Islet precursor cell (in vitro differentiated cells): ENCODE measurements at places on chromosomes 4 and X.

- DNase-seq, result no peak
Observed at GRCh38 chr4:1479454-1479853, 73.2 kb upstream of the NKX1-1 start.

DNA sequence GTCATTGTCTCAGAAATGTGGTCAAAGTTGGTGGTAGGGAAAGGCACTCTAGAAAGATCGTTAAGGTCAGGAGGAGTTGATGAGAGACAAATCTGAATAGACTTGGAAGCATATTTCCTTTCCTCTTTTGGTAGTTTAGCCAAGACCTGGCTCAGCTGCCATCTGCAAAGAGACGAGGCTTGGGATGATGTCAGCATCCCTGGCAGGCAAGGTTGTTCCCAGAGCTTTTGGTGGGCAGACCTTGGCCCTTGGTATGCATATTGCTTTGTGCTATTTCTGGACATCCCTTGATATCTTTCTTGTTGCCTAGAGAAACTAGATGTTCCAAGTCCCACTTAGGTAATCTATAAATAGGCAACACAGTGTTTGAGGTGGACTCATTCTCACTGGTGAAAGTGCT, 82.4 kb upstream of the NAF1 start:
- no peak for DNase-seq

DNA sequence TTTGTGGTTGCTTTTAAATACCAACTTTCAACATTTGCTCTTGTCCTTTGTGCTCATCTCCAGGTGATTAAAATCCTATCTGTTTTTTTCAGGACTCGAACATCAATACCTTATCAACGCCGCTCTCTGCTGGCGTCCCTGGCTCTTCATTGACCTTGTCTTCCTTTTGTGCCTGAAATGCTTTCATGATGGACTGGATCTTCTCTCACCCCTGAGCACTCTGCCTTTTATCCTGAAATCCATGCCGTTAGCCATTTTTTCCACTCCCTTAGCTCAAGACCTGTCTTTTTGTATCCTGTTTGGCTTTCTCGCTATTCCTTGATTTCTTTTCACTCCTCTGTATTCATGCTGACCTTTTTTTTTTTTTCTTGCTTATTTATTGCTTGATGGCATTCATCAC, 549.5 kb upstream of the CPEB2 start:
- no peak for DNase-seq

- DNase-seq, result no peak
Observed at GRCh38 chrX:3549411-3549911, 164.0 kb downstream of the PRKX start.

DNA sequence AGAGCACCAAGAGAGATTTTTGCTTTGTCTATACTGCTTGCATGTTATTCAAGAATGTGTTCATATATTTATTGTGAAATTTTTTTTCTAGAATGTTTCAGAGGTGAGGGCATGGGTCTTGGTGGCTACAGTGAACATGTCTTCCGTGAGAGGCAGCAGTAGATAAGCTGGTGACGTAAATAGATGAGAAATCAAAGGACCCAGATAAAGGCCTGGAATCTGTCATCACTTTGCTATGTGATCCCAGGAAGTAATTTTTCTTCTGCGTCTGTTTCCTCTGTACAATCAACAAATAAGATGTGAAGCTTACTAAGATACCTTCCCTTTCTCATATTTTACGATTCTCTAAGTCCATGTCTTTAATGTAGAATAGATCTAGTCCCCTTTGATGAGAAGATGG, 129.1 kb downstream of the COL4A6 start:
- DNase-seq, result no peak

DNA sequence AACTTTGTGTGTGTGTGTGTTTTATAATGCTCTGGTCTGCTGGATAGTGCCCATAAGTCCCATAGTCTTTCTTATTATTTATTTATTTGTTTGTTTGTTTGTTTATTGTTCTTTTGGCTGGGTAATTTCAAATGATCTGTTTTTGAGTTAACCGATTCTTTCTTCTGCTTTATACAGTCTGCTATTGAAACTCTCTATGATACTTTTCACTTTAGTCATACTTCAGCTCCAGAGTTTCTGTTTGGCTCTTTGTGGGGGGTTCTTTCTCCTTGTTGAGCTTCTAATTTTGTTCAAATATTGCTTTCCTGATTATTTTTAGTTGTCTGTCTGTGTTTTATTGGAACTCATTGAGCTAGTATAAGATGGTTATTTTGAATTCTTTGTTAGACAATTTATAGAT, 10.0 kb downstream of the CXCL3 start:
- DNase-seq, result no peak

DNA sequence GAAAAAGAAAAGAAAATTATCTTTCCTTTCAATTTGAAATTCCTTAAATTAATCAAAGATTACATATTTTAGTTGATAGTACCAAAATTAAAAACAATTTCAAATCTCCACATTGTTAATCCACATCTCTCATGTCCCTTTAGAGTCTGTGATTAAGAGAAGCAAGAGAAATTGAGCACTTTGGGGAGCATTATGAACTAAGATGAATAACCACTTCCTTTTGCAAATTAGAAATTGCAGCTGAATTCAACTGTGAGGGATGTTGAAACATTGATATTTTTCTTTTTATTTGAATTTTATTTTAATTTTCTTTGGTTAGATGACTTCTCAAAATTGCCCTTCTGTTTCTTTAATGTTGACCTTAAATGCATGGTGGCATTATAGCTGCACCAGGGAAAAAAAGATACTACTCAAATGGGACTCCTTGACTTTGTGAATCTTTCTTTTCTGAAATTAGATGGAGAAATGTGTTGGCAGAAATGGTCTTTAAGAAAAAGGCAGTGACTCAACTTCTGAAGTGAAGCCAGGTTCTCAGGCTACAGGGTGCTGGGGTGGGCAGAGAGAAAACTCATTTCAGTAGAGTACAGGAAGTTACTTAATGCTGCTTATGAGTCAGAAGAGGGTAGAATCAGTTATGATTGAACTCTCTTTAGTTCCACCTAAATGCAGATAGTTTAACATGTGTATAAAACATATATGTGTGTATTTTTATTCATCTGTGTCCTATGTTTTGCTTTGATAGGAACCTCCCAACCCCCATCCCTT, 92.0 kb upstream of the TNIP3 start:
- DNase-seq, result no peak

GRCh38 chr4:6107886-6108285, 89.7 kb upstream of the C4orf50 start:
- DNase-seq, result peak; percentile 43

DNA sequence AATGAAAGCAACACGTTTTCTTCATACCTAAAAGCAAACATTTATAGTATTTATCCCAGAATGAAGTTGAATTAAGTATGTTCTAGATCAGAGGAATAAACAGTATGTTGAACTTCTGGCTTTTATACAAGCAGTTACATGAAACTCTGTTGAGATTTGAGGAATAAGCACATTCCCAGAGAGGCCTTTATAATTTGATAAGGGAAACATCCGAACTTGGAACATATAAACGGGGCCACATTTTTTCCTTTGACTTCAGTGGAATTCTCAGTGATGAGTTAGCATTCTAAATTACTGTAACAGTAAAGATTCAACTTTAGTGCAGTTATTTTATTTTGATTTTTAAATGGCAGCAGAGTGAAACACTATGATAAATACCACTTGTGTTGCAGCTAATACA, 119.5 kb downstream of the GLRA3 start:
- no peak for DNase-seq

GRCh38 chr4:7529368-7530080, 94.8 kb upstream of the PSAPL1 start:
- peak; percentile 81 for DNase-seq

DNA sequence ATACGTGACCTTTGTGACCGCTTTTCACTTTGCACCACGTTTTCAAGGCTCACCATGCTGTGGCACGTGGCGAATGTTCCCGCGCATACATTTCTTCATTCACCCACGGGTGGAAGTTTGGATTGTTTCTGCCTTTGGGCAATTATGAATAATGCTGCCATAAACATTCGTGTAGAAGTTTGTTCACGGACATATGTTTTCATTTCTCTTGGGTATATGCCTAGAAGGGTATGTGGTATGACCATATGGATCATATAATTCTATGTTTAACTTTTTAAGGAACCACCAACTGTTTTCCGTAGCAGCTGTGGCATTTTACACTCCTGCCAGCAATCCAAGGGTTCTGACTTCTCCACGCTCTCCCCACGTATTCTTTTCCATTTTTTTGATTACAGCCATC, 60.9 kb upstream of the MXD4 start:
- no peak for DNase-seq

GRCh38 chrX:7828594-7828993, 14.4 kb upstream of the VCX start:
- no peak for DNase-seq

DNA sequence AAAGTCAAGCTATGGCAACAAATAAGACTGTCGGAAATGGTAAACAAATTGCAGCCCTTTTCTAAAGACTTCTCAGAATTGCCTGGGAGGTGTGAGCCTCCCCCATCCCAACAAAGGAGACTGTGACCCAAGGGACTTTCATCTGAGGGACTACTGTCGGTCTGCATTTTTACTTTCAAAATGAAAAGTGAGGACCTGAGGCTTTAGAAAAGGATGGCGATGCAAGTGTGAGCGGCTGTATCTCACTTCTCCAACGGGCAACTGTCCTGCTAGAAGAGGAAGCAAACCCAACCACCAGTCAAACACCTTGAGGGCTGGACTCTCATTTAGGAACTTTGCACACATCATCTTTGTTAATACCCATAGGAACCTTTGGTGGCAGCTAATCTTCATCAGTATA, 62.6 kb upstream of the CLNK start:
- no peak for DNase-seq

DNA sequence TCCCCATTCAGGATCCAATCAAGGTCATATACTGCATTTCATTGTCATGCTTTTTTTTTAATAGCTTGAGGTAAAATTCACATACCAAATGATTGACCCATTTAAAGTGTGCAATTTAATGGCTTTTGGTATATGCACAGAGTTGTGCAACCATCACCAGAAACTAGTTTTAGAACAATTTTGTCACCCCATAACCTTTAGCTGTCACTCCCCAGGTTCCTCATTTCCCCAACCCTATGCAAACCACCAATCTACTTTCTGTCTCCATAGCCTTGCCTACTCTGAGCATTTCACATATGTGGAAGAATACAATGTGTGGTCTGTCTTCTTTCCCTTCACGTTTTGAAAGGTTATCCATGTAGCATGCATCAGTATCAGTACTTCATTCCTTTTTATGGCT, 1.4 kb upstream of the SMAD1 start:
- DNase-seq, result no peak

DNA sequence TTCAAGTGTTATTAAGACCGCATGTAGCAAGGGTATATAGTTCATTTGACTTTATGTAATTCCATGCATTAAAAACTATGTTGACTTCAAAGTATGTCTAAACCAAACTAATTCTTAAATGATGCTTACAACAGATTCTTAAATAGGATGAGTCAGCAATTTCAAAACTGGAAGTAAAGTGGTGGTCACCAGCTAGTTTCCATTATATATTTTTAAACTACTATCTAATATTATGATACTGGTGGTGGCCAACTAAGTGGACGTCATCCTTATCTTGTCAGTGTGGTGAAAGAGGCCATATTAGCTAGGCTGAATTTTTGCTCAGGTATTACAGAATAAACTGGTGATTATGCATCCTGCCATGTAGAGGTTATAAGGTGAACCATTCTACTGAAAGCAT, 1.2 kb downstream of the IL15 start:
- DNase-seq, result no peak

DNA sequence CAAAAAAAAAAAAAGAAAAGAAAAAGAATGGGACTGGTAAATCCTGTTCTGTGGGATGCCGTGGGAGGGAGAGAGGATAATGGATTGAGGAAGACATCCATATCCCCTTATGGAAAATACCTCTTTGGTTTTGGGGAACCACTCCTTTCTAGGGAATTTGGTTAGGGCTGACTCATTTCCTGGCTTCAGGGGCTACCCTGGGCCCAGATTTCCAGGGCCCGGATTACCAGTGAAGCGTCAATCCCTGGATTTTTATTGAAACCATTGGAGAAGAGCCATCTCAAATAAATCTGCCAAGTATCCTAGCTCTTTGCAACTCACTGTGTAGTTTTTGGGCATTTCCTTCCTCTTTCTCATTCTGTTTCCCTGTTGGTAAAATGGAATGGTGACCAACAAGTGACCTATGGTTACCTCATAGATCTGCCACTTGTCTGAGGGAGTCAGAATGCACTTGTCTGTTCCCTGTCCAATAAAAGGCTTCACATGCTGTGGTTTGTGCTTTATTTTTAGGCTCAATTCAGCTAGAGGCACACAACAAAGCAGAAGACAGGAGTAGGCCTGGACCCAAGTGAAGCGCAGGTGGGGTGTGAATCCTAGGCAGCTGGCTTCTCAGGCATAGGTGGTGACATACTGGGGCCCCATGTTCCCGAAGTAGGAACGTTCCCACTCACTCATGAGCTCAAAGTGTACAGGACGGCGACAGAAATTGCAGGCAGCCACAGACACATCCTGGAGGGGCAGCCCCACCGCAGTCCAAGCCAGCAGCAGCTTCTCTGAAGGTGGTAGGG, 8.6 kb downstream of the APEX2 start:
- no peak for DNase-seq

DNA sequence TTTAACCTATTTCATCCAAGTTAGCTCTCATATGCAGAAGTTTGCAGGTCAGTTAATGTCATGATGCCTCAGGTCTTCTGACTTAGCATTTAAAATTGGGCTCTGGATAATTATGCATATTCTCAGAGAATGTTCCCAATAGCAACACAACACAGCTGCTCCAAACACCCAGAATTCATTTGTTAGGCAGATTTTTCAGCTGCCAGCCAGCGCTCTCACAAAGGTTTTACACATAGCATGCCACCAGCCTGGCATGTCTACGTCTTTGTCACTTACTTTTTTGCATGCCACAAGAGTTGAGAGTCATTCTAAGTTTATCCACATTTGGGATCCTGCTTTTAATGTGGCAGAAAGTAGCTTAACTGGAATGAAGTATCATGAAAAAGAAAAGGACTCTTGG, 84.8 kb downstream of the LIMCH1 start:
- DNase-seq, result no peak

DNA sequence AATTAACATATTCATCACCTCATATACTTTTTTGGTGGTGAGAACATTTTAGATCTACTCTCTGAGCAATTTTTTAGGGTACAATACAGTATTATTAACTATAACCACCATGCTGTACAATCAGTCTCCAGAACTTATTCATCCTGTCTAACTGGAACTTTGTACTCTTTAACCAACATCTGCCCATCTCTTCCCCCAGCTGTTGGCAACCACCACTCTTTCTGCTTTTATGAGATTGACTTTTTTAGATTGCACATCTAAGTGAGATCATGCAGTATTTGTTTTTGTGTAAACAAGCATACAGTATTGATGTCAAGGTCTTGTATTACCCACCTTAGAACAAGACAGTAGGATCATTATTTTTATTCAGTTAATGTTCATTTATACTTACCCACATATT, 516.8 kb downstream of the RPA4 start:
- no peak for DNase-seq

DNA sequence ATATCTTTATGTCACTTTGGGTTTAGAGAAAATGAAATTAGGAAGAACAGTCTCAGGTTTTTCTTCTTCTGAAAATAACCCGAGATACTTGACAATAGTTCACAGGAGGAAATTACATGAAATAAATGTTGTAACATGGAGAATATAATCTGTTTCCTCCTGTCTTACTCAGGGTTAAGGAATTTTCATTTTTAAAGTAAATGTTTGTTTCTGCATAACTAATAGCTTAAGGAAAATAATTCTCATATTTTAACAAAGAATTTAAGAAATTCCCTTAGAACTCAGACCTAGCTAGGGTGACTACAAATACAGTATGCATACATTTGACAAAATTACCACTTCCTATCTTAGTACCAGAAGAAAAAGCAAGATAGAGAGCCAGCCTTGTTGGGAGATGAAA, 17.2 kb upstream of the SPRY1 start:
- no peak for DNase-seq
